ENCODE measurements at places on chromosomes 7 and 10. TPM values are rescaled to one million over a fixed set of nuclear protein-coding genes. Genes with fewer than 3 reads are reported as not detected.

DNA sequence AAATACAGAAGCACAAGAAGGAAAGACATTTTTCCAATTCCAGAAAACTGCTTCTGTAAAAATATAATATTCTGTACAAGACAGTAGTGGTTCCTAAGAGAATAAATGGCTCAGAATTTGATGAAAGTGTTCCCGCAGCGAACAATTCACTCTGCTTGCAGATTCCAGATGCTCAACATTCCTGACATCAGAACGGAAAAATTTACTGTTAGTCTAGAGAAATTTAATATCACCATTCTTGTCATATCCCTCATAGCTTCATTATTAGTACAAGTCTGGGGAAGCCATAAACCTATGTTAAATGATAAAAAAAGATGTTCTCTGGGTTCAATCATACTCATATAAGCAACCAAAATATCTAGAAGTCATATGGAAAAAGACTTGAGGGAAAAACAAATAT lies 83.6 kb downstream of the MPP7 start:
- no peak for DNase-seq

DNA sequence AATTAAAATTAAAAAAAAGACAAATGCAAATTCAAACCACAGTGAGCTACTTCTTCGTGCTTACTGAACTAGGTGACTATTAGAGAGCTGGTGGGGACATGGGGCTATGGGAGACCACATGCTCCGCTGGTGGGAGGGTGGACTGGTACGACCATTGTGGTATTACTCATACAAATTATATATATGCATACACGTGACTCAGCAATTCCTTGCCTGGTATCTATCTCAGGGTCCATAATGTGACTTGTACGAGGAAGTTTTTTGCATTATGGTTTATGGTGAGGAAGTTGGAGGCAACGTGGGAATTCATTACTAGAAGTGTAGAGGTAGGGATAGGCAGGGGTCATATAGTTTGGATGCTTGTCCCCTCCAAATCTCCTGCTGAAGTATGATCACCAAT lies 1112.7 kb downstream of the TYW1 start:
- no peak for DNase-seq

- peak; percentile 50 for DNase-seq
These were observed 74.1 kb downstream of the VIPR2 start for GRCh38 chr7:159070431-159071148.

GRCh38 chr10:32577448-32577847 lies 131.5 kb downstream of the CCDC7 start:
- no peak for DNase-seq

DNA sequence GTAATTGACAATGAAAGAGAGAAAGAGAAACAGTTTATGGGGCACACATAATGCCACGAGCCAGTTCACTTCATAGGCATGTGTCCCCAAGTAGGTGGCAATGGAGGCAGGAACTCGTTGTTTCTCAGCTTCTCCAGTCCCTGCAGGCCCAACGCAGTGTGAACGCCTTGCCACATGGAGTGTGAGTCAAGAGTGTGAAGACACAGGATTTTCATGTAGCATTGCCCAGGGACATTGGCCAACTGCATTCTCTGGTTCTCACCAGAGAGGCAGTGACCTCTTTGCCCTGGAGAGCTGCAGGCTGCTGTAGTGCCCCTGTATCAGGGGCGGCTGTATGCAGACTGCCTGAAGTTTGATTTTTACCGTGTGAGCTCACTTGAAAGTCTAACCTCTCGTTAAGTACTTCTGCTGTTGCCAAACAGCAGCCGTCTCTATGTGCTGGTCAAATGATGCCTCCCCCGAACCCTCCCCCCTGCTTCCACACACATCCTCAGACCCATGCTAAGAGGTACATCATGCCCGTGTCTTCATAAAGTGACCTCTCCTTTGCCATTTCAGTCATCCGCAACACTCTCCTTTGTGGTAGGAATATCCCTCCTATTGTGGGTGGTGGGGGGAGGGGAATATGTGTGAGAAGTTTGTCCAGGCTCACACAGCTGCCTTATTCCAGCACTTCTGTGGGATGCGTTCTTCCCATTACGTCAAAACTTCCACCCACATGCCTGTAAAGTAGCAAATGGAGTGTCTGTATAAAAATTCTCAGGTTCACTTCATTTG lies 12.7 kb downstream of the LRRC18 start:
- no peak for DNase-seq

Gene PPP1R9A
- polyA plus RNA-seq, result 40.1 TPM

GRCh38 chr10:110392868-110393740 lies 88.4 kb upstream of the SMNDC1 start:
- no peak for DNase-seq

DNA sequence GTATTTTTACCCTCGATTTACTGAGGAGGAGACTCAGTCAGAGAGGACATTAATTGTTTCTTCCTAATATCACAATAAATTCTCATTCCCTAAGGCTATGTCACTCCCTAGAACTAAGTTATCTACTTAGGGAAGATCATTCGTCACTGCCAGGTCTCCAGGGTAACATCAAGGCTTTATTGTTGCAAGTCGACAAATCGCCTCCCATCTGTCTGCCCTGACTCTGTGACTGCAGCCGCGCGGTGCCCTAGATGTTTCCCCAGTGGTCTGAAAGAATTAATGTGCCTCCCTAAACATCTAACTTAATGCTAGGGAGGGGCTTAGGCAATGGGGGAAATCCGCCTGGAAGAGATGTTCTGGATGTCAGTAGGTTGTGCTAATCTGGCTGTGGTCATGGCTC lies 558.8 kb upstream of the C7orf33 start:
- DNase-seq, result no peak

- DNase-seq, result no peak
These were observed 36.6 kb upstream of the DUSP5 start for GRCh38 chr10:110461088-110461487.

- no peak for DNase-seq
These were observed 16.9 kb upstream of the GPR146 start for GRCh38 chr7:1027242-1028043.

GRCh38 chr10:116353817-116354216 lies 29.6 kb downstream of the CCDC172 start:
- DNase-seq, result no peak

Gene NKX6-2
- 7.3 TPM for polyA plus RNA-seq
